ENCODE measurements at places on chromosomes 1 and 21.

DNA sequence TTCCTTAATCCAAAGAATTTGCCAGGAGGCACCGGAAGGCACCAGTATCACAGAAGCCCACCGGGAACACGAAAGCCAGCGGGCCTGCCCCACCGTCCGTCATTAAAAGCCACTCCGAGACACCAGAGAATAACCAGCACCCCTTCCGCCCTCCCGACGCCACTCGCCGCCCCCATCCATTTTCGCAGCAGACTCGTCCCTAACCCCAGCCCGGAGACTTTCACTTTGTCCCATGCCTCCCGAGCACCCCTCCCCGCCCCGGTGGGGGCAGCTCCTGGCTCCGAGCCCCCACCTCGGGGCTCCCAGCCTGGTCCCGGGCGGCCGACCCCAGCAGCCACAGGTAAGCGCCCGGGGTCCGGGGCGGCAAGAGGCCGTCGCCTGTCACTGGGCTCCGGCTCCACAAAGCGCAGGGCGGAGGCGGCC, 105.4 kb downstream of the SLC45A1 start:
- DNase-seq: no peak

- DNase-seq: no peak
These were observed 49.1 kb downstream of the ELK4 start for GRCh38 chr1:205582471-205583291.

GRCh38 chr1:1598720-1599029, 1.3 kb downstream of the FNDC10 start:
- no peak for DNase-seq

GRCh38 chr1:200386416-200386815, 23.4 kb downstream of the ZNF281 start:
- DNase-seq: no peak

All from T47D (cell line).